Thoracic aorta (tissue), 2 donors: ENCODE measurements at places on chromosomes 5 and 9.
A peak's percentile ranks its signal among the peaks of the same experiment; 100 is the strongest.

DNA sequence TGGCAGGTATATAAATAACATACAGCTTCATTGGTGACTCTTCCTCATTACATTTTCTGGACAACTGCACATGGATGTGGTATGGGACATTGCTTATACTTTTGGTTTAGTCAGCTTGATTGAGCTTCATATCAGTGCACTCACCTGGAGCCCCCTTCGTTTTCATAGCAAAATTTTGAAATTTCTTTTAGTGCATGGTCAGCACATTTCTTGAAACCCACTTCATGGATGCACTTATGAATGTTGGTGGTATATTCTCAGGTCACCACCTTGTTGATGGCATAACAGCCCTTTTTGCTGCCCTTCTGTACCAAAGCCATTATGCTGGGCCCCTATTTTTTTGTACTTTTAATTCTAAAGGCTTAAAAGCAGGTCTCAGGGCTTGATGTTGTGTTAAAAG is 16.7 kb upstream of the LRRC70 start:
- no peak for DNase-seq

DNA sequence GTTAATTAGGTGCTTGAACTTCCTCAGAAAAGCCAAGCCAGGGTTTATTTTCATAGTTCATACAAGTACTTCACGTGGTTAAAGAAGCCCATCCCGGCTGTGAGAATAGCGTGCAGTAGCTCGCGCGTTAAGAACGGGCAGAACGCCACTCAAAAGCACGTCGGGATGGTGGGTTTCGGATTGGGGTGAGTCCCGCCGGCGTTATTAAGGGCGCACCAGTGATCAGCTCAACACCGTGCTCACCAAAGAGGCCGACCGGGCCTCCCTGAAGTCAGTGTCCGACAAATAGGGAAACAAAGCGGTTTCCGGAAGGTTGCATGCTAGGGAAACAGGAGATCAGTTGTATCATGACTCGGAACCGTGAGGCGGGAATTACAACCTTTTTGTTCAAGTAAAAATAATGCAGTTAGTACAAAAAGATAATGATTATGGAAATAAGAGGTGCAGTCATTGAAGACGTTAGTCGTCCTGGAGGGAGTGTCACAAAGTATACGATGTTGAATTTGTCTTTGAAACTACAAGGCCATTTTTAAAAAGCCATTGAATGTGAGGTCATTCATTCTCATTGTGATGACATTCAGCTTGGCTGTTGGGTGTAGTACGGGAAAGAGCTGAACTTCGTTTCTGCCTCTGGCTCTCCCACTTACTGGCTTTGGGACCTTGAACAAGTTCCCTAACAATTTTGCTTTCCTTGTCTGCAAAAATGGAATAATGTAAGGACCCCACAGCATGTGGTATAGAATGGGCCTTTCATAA is 992 bp downstream of the SETD9 start:
- DNase-seq: peak; percentile 5

GRCh38 chr9:117074342-117074662 is 340.6 kb downstream of the ASTN2 start:
- DNase-seq: no peak

DNA sequence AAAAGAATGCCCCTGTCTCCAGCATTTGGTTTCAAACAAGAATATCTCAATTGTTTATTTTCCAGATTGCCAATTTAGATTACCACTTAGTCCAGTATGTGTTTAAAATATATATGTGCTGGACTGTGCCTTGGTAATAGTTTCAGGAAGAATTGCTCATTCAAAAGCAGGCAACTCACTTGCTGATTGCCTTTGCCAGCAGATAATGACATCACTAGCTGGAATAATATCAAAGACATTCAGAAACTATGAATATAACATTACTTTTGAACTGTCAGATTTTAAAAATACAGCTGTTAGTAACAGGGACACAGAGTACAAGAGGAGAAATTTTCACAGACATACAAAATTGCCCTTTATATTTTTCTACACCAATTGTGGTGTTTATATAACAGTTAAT is 96.0 kb upstream of the ITGA2 start:
- no peak for DNase-seq

DNA sequence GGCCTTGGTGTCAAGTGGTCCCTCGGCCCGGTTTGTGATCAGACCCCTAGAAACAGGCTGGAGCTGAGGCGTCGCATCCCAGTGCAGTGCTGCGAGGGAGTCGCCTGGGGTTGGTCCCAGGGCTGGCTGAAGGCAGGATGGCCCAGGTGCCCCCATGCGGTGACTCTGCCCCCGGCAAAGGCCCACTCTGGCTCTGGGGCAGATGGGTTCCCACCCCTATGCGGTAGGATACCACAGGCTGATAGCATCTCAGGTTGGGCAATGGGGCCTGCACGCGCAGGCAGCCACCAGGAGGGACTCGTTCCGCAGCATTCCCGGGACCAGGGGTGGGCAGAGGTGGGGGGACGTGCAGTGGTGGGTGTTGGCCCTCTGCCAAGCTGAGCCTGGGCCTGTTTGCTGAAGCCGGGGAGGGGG is 86.0 kb downstream of the RXRA start:
- DNase-seq: no peak

DNA sequence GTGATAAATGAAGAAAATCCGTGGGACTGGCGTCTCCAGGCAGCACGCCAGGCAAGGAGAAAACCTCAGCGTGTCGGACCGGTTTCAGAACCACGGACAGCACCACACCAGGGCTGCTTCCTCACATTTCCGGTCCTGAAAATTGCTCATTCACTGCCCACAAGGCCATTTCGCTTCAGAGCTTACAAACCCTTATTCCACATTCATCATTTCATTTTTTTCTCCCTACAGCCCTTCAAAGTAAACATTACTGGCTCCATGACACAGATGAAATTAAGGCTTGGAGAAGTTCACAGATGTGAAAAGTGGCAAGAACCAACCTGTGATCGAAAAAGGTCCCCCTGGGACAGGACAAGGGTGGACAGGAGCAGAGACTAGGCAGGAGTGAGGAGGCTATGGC is 1.5 kb upstream of the GPRIN1 start:
- DNase-seq: no peak

DNA sequence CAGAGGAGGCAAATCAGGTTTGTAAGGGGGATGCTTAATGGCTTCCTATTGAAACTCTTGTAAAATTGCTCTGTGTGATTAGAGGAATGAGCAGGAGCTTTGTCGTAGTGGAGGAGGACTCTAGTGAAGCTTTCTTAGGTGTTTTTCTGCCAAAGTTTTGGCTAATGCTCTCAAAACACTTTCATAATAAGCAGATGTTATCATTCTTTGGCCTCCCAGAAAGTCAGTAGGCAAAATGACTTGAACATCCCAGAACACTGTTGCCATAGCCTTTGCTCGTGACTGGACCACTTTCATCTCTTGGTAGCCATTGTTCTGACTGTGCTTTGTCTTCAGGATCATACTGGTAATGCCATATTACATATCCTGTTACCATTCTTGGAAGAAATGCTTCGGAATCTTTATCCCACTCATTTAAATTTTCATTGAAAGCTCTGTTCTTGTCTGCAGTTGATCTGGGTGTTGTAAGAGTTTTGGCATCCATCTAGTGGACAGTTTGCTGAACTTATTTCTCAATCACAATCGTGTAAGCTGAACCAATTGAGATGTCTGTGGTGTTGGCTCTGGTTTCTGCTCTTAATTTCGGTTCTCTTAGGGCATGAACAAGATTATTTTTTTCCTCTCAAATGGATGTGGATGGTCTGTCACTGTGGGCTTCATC is 187.6 kb downstream of the COMMD10 start:
- no peak for DNase-seq

DNA sequence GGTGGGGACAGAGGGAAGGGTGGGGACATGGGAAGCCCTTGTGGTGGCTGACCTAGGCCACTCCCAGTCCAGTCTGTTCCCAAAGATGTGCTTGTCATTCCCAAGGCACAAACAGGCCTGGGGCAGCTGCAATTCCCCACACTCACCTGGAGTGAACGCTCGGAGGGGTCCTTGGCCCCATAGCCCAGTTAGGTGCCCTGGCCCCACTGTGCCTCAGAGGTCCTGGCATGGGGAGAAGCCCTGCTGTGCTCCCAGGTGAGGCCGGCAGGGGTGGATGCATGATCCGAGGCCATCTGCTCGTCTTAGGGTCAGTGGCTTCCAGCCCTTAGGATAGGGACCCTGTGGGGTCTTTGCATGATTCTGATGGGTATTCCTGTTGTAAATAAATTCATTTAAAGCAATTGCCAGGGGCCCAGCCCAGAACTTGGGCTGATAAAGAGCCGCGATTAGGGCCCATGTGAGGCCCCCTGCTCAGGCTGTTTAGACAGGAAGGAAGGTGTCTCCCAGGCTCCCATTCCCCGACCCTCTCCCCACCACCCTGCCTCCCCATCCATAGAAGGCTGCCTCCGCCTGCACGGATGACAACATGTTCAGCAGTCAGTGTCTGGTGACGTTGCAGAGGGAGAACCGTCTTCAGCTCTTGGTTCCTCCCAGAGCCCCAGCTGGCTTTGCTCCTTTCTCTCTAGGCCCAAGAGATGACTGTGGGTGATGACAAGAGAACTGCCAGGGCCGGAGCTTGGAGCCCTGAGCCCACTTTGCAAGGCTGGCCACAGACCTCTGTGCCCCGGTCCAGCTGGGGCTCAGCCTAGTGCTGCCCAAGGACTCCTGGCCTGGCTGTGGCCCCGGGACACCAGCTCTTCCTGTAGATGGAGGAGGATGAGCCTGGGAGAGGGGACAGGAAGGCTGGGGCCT is 28.4 kb upstream of the IRX4 start:
- DNase-seq: no peak

DNA sequence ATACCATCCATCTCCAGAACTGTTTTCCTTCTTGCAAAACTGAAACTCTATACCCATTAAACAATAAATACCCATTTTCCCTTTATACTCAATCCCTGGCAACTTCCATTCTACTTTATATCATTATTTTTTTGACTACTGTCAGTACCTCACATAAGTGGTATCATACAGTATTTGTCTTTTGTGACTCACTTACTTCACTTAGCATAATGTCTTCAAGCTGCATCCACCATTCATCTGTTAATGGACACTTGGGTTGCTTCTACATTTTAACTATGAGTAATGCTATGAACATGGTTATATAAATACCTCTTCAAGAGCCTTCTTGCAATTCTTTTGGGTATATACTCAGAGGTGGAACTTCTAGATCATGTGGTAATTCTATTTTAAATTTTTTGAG is 11.6 kb upstream of the TYRP1 start:
- DNase-seq: no peak

DNA sequence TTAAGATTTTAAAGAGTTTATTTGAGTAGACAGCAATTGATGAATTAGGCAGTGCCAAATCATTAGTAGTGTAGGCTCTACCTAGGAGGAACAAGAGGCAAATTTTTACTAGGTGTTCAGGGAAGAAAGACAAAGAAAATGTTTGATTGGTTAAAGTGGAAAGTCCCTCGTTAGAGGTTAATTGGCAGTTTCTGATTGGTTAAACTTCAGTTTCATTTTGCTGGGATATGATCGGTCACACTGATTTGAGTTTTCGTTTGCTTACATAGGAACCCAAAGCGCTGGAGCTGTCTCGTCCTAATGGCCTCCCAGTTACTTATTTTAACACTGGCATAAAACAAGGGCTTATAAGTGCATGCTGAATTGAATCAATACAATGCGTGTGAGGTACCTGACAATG is 15.1 kb downstream of the DMAC1 start:
- no peak for DNase-seq

GRCh38 chr5:3182133-3182876 is 413.3 kb upstream of the IRX1 start:
- no peak for DNase-seq
